ENCODE measurements at places on chromosomes 6 and 20.

DNA sequence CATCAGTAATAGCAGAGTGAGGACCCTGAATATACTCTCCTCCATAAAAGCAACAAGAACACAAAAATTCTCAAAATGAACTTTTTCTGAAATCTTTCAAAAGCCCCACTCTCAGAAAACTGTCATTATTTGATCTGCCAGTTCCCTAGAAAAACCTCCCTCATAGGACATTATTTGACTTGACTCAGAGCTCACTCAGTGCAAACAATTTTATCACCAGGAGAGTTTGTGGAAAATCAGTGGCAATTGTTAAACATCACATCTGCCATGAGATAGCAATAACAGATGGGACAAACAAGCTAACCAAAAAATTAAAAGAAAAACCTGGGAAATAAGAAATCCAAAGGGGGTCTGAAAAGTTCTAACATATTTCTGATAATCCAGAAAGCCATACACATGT, 100.0 kb downstream of the ATG5 start:
- DNase-seq = no peak

DNA sequence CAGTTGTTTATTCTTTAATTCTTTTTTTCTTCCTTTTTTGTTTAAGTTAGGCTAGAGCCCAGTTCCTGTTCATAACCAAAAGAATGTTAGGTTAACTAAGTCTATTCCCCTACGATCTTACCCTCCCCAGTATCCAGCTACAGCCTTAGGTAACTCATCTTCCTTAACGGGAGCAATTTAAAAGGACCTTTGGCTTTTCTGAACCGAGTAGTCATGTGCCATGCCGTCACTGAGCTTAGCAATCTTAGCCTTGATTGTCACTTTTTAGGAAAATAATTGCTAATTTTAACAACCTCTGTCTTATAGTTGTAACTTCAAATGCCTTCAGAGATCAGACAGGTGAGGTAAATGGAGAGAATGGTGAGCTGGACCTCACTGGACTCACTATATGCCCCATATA, 6.2 kb downstream of the METTL24 start:
- no peak for DNase-seq

DNA sequence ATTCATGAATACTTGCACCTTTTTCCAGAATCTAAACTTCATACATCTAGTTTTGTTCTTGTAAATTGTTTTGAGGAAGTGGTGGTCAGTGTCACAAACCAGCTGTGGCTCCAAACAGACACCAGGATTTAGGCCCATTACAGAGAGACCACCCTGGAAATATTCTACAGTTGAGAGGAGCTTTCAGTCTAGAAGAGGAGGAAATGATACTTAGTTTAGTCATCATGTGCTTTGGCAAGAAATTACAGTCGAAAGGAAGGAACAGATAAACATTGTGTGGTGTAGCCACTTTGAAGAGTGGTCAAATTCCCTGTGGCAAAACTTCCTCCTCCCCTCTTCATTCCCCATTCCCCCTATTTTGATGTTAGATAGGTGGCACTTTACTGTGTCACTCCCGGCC, 15.7 kb downstream of the DCBLD1 start:
- no peak for DNase-seq

DNA sequence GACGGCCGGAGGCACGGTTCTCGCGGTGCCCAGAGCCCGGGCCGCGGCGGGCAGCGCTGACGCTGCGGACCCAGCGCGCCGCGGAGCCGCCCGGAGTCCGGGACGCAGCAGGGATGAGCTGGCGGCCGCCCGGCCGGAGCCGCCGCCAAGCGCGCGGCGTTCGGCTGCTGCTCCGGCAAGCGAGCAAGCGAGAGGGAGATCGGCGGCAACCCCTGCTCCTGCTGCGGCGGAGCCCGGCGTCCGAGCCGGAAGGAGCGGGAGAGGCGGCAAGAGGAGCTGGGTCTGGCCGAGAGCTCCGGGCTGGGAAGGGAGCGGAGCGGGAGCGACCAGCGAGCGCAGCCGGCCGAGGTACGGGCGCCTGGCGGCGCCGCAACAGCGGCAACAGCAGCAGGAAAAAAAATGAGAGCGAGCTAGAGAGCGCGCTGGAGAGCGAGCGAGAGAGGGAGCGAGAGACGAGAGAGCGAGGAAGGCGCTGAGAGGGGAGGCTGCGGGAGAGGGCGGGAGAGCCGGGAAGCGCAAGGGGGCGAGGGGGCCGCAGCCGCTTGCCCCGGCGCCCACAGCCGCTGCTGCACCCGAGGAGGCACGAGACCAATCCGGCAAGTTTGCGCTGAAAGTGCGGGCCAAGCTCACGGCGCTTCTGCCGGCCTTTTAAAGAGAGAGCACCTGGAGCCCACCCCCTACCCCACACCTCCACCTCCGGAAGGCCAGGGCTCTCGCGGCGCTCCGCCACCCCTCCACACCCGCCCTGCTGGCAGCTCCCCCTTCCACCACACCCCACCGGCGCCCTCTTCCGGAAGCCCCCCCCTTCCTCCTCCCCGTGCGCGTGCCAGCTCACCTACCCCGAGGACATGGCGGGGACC, 496 bp downstream of the GRM4 start:
- DNase-seq = no peak

- DNase-seq = no peak
Measured at GRCh38 chr6:73030257-73030656, 195.0 kb downstream of the KHDC1L start.

DNA sequence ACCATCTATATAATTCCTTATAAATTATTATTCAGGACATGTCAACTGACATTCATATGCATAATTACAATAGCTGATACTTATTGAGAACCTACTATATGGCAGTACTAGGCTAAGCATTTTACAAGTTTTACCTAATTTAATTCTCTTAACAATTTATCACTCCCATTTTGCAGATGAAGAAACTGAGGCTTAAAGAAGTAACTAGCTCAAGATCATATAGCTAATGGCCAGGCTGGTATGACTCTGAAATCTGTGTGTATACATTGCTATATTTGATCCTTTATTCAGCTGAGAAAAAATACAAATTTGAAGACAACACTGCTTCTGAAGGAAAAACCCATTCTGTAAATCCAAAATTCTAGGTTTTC, 85.0 kb downstream of the CRYBG1 start:
- no peak for DNase-seq

- no peak for DNase-seq
Measured at GRCh38 chr20:34018166-34018565, 24.5 kb downstream of the RALY start.

DNA sequence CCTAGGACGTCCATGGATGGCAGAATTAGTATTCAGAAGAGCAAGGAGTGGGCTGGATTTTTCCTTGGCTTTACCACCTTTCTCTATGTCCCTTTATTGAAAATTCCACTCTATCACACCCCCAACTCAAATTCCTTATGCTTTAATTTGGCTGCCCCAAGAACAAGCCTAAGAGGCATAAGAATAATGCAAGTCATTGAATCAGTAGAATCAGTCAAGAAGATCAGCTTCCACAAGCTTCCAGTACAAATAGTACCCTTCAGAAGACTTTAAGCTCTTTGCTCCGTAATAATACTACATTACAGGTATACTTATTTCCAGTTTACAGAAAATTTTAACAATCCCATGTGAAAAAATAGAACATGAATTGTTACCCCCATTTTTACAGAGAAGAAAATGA, 51.0 kb upstream of the SNAP25 start:
- DNase-seq = no peak

GRCh38 chr6:75611702-75612375, 10.2 kb downstream of the SENP6 start:
- DNase-seq = no peak

GRCh38 chr6:43984442-43985321, 142.6 kb downstream of the MRPL14 start:
- no peak for DNase-seq

- DNase-seq = no peak
Measured at GRCh38 chr6:25053875-25054371, 118.2 kb upstream of the RIPOR2 start.

DNA sequence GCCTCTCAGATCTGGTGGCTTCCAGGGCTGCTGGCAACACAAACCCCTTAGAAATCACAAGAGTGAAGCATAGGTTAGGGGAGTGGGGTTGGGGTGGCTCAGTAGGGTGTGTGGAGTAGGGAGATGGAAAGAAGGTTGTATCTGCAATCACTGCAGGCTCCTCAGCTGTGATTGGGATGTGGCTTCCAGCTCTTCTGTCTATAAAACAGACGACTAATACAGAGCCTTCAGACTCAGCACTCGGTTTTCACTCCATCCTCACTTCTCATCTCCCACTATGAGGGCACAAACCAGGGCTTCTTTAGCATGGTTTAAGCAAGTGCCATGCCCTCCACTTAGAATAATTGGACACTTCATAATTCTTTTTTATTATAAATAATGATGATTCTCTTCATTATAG, 46.4 kb upstream of the CAP2 start:
- DNase-seq = no peak

DNA sequence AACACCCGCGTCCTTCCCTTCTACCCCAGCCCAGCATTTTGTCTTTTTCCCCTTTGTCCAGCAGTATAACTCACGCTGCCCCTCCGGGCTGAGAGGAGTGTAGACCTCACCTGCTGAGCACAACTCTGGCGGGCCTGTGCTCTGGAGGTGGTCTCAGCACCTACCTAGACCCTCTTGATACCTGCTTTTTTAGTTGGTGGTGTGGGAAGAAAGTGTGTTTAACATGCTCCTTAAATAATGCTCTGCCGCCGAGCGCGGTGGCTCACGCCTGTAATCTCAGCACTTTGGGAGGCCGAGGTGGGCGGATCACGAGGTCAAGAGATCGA, 1.4 kb upstream of the TRIM26 start:
- no peak for DNase-seq

- DNase-seq = no peak
Measured at GRCh38 chr6:148907573-148907972, 160.7 kb downstream of the UST start.

DNA sequence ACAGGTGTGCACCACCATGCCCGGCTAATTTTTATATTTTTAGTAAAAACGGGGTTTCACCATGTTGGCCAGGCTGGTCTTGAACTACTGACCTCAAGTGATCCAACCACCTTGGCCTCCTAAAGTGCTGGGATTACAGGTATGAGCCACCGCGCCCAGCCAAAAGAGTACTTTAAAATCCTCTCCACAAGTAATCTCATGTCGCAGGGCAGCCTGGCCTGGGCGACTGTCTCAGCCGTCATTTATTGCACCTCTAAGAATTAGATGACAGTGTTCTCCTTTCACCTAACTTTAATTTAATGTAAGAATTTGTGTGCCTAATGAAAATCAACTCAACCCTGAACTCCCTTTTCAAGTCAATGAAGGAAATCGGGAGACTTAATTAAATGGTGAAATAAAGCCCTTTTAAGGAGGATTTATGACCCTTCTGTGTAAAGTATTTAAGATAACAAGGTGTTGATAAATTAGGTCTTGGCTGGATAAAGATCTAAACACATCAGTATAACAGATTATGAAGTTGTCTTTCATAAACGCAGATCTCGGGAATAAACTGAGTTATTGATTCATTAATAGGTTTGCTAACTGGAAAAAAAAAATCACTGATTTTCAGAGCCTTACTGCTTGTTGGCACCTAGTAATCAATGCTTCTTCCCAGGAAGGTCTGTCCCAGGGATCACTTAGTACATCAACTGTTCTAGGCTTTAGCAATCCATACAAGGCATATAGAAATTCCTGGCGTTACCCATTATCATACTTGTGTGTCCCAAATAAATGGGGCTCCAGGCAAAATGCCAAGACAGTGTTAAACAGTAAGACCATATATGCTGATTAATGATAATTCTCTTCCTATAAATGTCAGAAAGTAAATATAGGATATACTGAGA, 209.3 kb downstream of the GMDS start:
- DNase-seq = no peak

DNA sequence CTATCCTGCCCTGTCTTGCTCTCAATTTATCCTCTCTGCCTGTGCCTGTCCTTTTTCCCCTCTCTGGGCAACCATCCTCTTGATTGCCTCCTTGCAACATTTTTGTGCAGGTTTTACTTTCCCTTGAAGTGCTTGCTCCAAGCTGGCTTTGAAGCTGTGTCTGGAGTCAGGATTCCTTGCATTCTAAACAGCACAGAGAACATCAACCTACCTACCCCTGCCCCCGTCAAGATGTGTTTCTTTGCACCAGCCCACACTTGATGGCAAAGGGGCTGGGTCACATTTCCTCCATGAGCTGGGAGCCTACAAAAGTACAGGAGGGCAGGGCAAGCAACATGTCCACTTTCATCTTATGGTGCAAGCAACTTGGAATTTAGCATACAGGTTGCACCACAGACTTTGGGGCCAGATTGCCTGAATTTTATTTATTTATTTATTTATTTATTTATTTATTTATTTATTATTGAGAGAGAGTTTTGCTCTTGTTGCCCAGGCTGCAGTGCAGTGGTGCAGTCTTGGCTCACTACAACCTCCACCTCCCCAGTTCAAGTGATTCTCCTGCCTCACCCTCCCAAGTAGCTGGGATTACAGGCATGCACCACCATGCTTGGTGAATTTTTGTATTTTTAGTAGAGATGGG, 206.3 kb downstream of the COL19A1 start:
- no peak for DNase-seq

GRCh38 chr20:48291896-48292295, 506.6 kb upstream of the SULF2 start:
- DNase-seq = no peak

DNA sequence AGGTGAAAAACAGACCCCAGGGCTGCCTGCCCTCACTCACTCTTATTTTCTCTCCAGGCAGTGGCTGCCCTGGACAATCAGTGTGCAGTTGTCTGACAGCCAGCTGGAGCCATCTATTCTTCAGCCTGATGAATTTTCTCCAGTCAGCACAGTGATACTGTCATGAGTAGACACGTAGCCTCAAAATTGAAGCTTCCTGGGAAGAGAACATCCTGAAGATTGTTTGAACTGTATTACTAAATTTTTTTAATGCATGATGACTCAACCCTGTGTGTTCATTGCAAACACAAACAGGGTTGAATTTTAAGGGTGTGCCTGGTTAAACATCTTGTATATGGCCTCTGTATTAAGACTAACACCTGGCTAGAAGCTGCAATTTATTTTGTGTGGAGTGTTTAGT, 49.8 kb upstream of the STXBP5 start:
- no peak for DNase-seq

DNA sequence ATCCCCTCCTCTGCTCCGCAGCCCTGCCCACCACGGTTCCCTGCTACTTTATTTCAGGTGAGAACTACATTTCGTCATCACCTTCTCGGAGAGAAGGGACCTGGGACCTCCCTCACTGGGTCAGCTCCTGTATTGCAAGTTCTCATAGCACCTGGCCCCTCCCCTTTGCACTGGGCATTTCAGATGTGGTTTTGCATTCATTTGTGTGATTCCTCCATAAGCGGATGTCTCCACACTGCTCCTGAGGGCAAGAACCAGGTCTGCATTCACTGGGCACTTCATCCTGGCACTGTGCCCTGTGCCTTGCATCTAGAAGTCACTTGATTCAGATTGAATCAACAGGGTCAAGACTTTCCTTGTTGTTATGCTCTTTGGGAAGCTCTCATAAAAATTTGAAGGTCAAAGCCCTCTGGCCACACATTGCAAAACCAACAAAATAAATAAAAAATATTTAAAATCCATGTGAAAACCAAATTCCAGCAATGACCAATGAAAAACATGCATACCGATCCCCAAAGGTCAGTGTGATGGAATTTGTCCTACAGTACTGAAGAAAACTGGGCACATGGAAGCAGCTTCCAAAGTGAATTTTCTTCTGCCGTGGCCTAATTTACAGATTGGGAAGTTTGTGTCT, 89.1 kb upstream of the F13A1 start:
- no peak for DNase-seq
